ENCODE measurements at places on chromosomes 6 and 20. TPM values are rescaled to one million over a fixed set of nuclear protein-coding genes. Genes with fewer than 3 reads are reported as not detected.

DNA sequence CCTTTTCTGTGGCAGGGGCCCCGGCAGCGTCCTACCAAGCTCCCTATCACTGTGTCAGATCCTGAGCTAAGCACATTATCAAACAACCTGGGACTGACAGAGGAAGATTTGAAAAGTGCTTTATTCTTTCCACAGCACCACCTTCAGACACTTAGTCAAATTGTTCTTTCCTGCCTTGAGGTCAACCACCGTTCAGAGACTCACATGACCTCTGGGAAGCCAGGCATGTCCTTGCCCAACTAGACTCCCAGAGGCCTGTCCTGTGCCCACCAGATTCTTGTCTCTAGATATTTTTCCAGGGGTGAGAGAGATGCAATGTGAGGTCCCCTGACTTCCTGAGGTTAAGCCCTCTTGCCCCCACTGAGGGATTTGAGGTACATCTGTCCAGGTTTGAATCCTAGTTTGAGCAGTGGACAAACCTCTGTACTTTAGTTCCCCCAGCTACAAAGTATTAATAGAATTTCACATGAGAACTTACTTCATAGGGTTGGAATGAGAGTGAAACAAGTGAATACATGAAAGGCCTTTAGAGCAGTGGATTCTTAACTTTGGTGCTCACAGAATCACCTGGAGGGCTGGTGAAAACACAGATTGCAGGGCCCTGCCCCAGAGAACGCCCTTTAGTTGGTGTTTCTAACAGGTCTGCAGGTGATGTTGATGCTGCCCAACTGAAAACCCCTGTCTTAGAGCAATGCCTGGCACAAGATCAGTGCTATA lies 179.8 kb downstream of the CLIC5 start:
- no peak for DNase-seq

DNA sequence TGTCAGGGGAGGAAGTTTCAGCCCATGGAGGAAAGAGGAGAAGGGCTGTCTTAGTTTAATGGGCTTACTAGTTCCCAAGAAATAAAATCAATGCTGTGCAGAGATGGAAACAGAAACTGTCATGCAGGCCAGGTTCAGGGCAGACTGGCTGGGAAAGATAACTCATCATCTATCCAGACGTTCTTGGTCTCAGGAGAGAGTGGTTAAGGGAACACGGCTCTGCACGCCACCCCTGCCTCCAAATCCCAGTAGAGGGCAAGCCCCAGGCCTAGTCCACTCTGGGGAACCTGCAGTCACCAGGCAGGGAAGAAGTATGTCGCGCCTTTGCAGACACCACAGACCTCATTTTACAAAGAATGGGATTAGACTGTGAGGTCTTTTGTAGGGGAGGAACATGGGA lies 12.5 kb downstream of the ALDH8A1 start:
- DNase-seq: no peak

- no peak for DNase-seq
Observed at GRCh38 chr6:7142918-7143475, 35.2 kb downstream of the RREB1 start.

DNA sequence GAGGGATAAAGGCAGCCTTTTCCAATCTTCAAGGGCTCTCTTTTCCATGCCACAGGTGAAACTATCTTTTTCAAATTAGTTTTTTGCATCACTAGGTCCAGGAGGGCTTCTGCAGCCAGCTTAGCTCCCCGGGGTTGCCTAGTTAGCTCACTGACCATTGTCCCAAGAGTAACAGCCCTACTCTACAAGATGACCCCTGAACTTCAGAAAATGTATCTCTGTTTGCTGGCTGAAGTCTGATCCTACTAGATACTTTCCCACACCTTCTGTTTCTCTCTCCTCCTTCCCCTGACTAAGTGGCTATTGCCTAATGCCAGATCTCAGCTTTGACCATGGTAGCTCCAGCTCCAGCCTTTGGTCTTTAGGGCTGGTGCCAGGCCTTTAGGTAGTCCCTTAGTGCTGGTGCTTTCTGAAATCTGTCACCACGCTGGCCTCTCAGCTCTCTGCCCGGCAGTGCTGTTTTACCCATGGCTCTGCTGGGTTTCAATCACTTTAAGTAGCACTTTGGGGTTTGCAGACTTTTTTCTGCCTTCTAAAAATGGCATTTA lies 255.1 kb downstream of the RNGTT start:
- no peak for DNase-seq

DNA sequence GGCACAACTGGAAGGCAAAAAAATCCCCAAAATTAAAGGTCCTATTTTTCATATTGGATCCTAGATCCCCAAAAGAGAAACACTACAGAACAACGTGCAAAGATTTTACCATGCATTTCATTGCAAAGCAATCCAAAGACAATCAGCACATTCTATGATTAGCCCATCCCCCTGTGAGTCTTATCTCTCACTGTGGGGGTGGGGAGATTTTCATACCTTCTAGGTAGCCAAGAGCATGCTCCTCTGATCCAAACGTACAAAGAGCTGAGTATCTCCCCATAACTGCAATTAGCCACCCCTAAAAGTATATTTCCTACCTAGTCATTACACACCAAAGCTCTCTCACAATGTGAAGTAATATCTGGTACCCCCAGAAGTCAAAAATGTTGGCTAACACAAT lies 22.2 kb upstream of the ENTPD6 start:
- DNase-seq: no peak

- no peak for DNase-seq
Observed at GRCh38 chr6:134936931-134937330, 13.0 kb downstream of the ALDH8A1 start.

SLC17A1 gene
- polyA plus RNA-seq: 30.1 TPM

- DNase-seq: no peak
Observed at GRCh38 chr6:45653117-45653883, 275.6 kb upstream of the SUPT3H start.

GRCh38 chr6:24831771-24832716 lies 33.3 kb upstream of the ARMH2 start:
- no peak for DNase-seq

PPP1R14C gene
- 21.6 TPM for polyA plus RNA-seq

GRCh38 chr20:61514018-61514365 lies 261.9 kb downstream of the CDH4 start:
- DNase-seq: no peak

KCNB1 gene
- 0.68 TPM for polyA plus RNA-seq

- DNase-seq: no peak
Observed at GRCh38 chr20:23086931-23087411, 847 bp upstream of the CD93 start.

HLA-DQB1 gene
- 11.9 TPM for polyA plus RNA-seq

GRCh38 chr6:158894193-158894592 lies 75.0 kb upstream of the EZR start:
- DNase-seq: no peak

MCHR2 gene
- polyA plus RNA-seq: not detected

GRCh38 chr6:157490611-157491269 lies 109.8 kb downstream of the ZDHHC14 start:
- no peak for DNase-seq

PDYN gene
- polyA plus RNA-seq: 0.43 TPM

GRCh38 chr6:25965058-25965457 lies 2.5 kb downstream of the TRIM38 start:
- no peak for DNase-seq

DNA sequence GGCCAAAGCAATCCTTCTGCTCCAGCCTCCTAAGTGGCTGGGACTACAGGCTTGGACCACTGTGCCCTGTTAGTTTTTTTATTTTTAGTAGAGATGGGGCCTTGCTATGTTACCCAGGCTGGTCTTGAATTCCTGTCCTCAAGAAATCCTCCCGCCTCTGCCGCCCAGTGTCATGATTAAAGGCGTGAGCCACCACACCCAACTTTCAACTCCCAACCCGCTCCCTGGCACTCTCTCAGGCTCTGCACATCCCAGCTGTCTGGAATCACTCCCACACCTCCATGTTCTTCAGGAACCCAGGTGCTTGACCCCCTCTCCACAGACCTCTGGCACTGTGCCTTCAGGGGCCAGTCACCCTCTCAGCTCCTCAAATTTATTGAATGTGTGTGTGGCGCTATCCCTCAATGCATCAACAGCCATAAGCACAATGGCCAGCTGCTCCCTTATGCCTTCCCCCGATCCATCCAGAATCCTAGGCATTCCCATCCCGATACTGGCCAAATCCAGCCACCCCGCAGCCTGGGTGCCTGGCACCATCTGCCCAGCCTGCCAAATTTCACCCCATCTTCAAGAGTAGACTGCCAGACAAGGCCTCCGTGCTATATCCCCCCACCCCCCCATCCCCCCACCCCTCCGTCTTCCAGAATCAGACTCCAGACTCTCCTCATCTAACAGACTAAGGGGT lies 647 bp upstream of the POU5F1 start:
- no peak for DNase-seq

DNA sequence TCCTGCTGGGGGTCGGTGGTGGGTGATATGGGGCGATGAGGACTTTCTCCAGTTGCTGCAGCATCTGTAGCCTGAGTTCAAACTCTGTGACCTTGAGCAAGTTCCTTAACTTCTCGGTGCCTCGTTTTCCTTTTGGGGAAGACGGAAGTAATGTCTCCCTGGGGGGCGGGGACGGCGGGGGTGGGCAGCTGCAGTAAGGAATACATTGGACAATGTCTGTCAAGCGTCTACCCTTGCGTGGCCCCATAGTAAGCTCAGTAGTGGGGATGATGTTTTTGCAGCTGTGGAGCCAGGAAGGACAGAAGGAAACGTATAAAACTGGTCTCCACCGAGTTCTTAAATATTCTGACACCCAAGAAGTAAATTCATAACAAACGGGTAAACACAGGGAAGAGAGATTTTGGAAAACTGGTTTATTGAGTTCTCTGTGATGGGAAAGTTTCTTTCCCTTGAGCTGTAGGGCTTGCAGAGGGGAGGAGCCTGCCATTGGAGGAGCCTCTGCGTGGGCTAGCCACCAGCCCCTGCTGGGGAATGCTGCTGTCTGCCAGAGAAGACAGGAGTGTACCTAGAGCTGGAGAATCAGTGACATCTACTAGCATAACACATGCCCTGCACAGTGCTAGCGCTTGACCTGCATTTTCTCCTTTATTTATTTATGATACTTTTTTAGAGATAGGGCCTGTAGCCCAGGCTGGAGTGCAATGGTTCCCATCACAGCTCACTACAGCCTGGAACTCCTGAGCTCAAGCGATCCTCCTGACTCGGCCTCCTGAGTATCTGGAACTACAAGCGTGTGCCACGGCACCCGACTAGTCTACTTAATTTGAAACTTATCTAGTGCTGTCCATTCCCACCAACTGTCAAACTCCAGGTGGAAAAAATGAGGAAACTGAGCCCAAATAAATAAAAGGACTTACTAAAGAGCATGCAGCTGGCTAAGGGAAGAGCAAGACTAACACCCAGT lies 1.2 kb upstream of the ACSS1 start:
- DNase-seq: no peak

MOXD1 gene
- polyA plus RNA-seq: 315 TPM

GRCh38 chr20:2822073-2822472 lies 5.9 kb downstream of the TMEM239 start:
- no peak for DNase-seq

PAX1 gene
- not detected for polyA plus RNA-seq

DNA sequence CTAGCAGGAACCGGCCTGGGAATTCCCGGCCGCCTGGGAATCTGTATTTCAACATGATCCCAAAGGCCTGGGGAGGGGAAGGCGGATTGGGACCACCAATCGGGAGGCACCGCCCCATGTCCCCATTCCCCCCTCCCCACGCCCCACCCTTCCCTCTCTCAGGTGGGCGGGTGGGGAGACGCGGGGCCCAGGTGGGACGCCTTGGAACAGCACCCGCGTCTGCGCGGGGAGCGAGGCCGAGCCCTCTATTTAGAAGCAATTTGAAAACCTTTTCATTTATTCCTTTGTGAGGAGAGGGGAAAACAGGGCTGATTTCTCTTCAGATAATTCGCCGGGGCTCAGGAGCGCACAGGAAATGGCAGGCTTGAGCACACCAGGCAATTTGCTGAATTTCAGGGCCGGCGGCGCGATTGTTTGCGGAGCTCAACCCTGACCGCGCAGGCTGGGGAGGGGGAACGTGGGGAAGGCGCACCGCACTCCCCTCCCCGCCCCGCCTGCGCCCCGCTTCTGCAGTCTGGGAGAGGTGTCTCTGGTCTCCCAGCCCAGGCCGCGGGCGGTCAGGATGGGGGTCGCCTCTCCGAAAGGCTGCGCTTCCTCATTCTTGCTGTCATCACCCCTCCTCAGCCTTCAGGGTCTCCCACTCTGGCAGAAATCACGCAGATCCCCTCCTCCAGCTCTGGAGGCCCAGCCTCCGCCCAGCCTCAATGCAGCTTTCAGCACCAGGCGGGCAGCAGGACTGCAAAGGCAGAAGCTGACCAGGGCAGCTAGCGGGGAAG lies 170.0 kb downstream of the GRM4 start:
- no peak for DNase-seq

- DNase-seq: no peak
Observed at GRCh38 chr6:169849396-169849795, 98.0 kb downstream of the ERMARD start.

AVP gene
- 0.46 TPM for polyA plus RNA-seq
